CD8-positive, alpha-beta memory T cell (primary cell): ENCODE measurements at places on chromosomes 5 and 9.

DNA sequence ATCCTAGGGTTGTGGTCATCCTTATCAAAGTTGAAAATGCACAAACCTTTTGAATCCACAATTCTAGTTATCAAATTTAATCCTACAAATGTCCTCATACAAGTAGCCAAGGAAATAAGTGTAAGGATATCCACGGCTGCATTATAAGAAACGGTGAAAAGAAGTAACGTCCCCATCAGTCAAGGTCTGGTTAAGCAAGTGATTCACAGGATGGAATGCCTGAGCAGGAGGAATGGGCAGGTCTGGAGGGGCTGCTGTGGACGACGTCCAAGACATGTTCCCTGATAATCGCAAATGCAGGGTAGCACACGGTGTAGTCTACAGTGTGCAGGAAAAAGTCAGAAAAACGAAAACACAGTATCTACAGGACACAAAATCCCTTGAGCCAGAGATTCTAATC is 118.6 kb downstream of the ADAMTS2 start:
- DNase-seq = no peak

DNA sequence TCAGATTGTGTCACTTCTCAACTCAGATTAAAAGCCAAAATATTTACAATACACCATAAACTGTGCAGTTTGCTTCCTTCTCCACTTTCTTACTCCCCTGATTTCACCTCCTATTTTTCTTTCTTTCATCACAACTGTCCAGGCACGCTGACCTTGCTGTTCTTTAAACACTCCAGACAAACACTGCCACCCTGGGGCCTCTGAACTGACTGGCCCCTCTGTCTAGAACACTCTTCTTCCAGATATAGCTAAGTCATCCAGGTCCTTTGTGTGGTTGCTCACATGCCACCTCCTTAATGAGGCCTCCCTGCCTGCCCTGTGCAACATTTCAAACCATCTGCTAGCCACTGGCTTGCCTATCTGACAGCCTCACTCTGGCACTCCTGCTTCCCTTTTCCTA is 46.6 kb downstream of the ATG10 start:
- DNase-seq = no peak

GRCh38 chr5:68112658-68113057 is 102.9 kb upstream of the PIK3R1 start:
- no peak for DNase-seq

GRCh38 chr9:85508616-85509015 is 233.1 kb downstream of the AGTPBP1 start:
- DNase-seq = no peak
